ENCODE measurements at places on chromosomes 16 and 17. TPM values are rescaled to one million over a fixed set of nuclear protein-coding genes. Genes with fewer than 3 reads are reported as not detected.
A peak's percentile ranks its signal among the peaks of the same experiment; 100 is the strongest.

The JMJD8 gene
- total RNA-seq = 39.0 TPM

The CDRT15L2 gene
- total RNA-seq = not detected

The TBC1D3I gene
- total RNA-seq = 0.58 TPM

The PER1 gene
- 35.0 TPM for total RNA-seq

The DNASE1L2 gene
- 4.1 TPM for total RNA-seq

The CLEC19A gene
- total RNA-seq = not detected

The KRT40 gene
- not detected for total RNA-seq

GRCh38 chr16:47646914-47647313 lies 185.8 kb downstream of the PHKB start:
- peaks cover 17% of the 10 kb centered on the region for H3K36me3 ChIP-seq
- no peak overlapping the region for H3K4me3 ChIP-seq
- H3K27ac ChIP-seq = no peak overlapping the region
- DNase-seq = no peak

DNA sequence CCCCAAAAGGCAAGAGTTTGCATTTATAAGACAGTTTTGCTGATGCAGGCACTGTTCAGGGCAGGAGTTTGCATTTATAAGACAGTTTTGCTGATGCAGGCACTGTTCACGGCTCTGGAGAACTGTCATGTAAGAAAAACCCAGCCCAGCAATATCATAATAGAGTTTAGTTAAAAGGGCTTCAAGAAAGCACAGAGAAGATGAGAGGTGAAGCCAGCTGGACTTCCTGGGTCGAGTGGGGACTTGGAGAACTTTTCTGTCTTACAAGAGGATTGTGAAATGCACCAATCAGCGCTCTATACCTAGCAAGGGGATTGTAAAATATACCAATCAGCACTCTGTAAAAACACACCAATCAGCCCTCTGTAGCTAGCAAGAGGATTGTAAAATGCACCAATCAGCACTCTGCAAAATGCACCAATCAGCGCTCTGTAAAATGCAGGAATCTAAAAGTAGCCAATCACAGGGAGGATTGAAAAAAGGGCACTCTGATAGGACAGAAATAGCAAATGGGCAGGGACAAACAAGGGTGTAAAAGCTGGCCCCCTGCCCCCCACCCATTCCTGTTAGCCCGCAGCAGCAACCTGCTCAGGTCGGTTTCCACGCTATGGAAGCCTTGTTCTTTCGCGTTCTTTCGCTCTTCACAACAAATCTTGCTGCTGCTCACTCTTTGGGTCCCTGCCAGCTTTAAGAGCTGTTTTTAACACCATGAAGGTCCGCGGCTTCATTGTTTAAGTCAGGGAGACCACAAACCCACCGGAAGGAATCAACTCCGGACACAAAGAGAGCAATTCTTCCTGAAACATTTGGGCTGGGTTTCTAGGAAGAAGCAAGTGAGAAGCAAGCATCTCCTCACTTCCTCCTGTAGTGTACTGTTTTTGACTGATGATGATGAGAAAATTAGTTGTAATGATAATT lies 1.8 kb upstream of the CBX1 start:
- H3K4me1 ChIP-seq = peaks cover 57% of the 10 kb centered on the region
- peak overlapping the region; percentile 60 for H3K4me3 ChIP-seq
- H3K27ac ChIP-seq = peak overlapping the region; percentile 82
- H3K36me3 ChIP-seq = peaks cover 16% of the 10 kb centered on the region

DNA sequence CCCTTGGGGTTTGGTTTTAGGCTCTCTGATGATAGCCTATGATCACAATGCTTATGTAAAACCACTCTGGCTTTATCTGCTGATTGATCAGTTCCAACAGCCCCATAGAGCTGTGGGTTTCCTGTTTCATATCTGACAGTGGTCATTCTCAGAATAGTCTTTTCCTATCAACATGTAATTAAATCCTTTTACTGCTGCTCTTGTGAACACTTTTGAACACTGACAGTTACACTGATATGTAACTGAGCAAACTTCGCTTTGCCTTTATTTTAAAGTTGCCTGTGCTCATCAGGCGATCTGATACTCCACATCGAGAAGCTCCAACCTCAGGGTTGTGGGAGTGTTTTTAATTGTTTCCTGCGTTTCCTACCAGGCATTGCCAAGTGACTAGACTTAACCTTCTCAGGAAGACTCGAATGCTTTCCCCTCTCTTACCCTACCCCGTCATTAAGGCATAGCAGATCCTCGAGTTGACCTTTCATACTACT lies 17.3 kb upstream of the CLEC18B start:
- peaks cover 43% of the 10 kb centered on the region for H3K4me1 ChIP-seq
- peak overlapping the region; percentile 53 for H3K4me3 ChIP-seq

- DNase-seq = peak; percentile 44
- H3K27me3 ChIP-seq = no peaks in the 10 kb centered on the region
- H3K4me3 ChIP-seq = no peak overlapping the region
Observed at GRCh38 chr17:49715717-49716279, 8.0 kb upstream of the SLC35B1 start.

- H3K4me1 ChIP-seq = peaks cover 74% of the 10 kb centered on the region
- no peak overlapping the region for H3K4me3 ChIP-seq
- DNase-seq = no peak
Observed at GRCh38 chr16:57029161-57030160, 40.1 kb downstream of the NLRC5 start.

DNA sequence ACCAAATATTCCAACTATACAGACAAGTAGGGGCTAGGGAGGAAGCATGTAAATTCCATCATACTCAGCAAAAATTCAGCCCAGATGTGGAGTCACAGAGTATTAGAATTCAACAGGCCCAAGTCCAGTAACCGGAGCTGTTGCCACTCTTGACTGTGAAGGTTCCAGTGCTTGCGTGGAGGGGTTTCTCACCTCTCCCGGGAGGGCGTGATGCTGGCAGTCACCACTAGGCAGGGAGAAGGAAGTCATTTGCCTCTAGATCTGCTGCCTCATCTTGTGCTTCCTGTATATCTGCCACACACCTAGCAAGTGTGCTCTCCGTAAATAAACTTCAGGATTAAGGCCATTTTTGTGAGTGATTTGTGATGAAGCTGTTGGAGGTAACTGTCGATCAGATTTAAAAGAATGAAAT lies 1.0 kb upstream of the CKLF start:
- H3K4me1 ChIP-seq = peaks cover 76% of the 10 kb centered on the region
- H3K27me3 ChIP-seq = no peaks in the 10 kb centered on the region
- H3K4me3 ChIP-seq = peak overlapping the region; percentile 90
- H3K27ac ChIP-seq = peak overlapping the region; percentile 92
- peaks cover 36% of the 10 kb centered on the region for H3K36me3 ChIP-seq

- H3K27me3 ChIP-seq = no peaks in the 10 kb centered on the region
- H3K36me3 ChIP-seq = peaks cover 55% of the 10 kb centered on the region
- DNase-seq = no peak
- H3K4me3 ChIP-seq = no peak overlapping the region
- H3K27ac ChIP-seq = peak overlapping the region; percentile 9
- H3K4me1 ChIP-seq = peaks cover 41% of the 10 kb centered on the region
Observed at GRCh38 chr16:50360033-50360778, 8.6 kb downstream of the BRD7 start.

GRCh38 chr17:58624751-58625150 lies 67.1 kb downstream of the TEX14 start:
- H3K4me3 ChIP-seq = no peak overlapping the region
- H3K36me3 ChIP-seq = no peaks in the 10 kb centered on the region
- no peak for DNase-seq
- no peak overlapping the region for H3K27ac ChIP-seq
- H3K4me1 ChIP-seq = peaks cover 6% of the 10 kb centered on the region
- H3K27me3 ChIP-seq = peaks cover 2% of the 10 kb centered on the region

DNA sequence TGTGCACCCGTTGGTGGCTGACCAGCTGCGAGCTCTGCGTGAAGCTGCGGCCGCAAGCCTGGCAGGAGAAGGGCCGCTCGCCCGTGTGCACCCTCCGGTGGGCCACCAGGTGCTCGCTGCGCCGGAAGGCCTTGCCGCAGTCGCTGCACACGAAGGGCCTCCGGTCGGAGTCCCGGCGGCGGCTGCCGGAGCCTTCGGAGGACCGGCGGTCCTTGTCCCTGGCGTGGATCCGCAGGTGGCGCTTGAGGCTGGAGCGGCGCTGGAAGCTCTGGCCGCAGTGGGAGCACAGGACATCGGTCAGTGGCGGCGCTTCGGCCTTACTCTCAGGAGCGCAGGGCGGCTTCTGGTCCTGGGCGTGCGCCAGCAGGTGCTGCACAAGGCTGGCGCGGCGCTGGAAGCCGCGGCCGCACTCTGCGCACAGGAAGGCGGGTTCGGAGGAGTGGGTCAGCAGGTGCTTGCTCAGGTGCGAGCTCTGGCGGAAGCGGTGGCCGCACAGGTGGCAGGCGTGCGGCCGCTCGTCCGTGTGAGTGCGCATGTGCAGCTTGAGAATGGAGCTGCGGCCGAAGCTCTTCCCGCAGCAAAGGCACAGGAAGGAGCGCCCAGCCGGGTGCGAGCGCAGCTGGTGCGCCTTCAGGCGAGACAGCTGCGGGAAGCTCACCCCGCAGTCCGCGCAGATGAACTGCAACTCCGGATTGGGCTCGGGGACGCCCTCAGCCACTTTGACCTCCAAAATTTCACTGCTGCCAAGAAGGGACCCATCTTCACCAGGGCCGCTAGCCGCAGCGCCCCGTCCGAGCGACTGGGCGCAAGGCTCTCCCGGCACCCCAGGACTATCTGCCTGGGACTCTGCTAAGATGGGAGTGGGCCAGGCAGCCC lies 9.1 kb downstream of the ZSCAN10 start:
- no peak overlapping the region for H3K27ac ChIP-seq
- H3K4me1 ChIP-seq = peaks cover 60% of the 10 kb centered on the region
- no peak overlapping the region for H3K4me3 ChIP-seq
- DNase-seq = no peak
- no peaks in the 10 kb centered on the region for H3K27me3 ChIP-seq

- DNase-seq = no peak
- no peaks in the 10 kb centered on the region for H3K27me3 ChIP-seq
- H3K4me1 ChIP-seq = peaks cover 2% of the 10 kb centered on the region
- H3K36me3 ChIP-seq = no peaks in the 10 kb centered on the region
- no peak overlapping the region for H3K27ac ChIP-seq
Observed at GRCh38 chr16:78607465-78607864, 508.0 kb downstream of the WWOX start.

DNA sequence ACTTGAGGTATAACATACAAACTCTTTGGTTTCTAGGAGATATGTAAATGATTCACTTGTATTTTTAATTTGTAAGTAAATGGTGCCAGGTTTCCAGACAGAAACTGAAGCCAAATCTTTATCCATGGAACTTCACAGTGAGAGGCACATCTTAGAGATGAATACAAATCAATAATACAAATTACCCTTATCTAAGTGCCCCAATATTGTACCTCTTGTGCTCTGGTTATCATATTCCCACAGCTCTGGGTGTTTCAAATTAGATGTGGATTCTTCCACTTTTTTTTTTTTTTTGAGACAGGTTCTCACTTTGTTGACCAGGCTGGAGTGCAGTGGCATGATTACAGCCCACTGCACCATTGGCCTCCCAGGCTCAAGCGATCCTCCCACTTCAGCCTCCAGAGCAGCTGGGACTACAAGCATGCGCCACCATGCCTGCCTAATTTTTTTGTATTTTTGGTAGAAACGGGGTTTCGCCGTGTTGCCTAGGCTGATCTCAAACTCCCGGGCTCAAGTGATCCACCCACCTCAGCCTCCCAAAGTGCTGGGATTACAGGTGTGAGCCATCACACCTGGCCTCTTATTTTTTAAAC lies 38.0 kb upstream of the DHX40 start:
- peaks cover 32% of the 10 kb centered on the region for H3K27me3 ChIP-seq
- H3K4me1 ChIP-seq = no peaks in the 10 kb centered on the region
- no peaks in the 10 kb centered on the region for H3K36me3 ChIP-seq
- H3K4me3 ChIP-seq = no peak overlapping the region
- H3K27ac ChIP-seq = no peak overlapping the region

DNA sequence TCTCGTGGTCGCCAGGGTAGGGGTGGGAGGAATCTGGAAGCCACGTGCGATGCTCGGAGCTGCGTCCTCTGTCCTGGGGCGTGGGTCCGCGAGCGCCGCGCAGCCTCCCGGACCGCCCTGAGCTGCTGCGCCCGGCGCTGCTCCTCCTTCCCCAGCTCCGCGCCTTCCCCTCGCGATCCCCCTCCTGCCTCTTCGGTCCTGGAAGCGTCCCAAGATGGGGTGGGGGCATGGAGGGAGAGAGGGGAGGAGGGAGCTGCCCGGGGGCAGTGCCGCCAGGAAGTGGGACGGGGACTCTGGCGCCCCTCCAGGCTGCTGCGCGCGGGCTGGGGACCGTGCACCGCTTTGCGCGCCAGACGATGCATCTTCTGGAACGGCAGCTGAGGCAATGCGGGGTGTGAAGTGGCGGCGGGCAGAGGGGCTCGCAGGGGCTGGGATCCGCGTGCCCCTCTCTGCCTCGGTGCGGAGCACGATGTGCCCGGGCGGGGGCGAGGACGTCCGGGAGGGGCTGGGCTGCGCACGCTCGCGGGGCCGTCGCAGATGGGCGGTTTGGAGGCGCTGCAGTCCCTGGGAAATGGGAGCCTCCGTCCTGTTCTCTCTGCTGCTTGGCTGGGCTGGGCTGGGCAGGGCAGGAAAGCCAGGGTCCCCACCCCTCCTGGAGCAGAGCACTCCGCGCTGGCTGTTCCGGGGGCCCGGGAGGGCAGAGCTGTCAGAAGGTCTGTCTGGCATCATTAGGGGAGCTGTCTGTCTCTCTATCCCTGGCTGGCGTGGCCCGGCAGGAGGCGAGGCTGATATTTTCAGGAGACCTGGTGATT lies 388.0 kb downstream of the SEC14L1 start:
- peak overlapping the region; percentile 43 for H3K4me3 ChIP-seq
- DNase-seq = peak; percentile 36

Data from activated CD8-positive, alpha-beta T cell treated with anti-CD3 and anti-CD28 coated beads, Interleukin-2, amount 10 ng/mL, durations not matched to agents 7 days and 5 days (primary cell).